Activated T-cell treated with anti-CD3 and anti-CD28 coated beads, Interleukin-2, amount 50 U/mL, for 72 hours (primary cell): ENCODE measurements at places on chromosomes 13 and 19. TPM values are rescaled to one million over a fixed set of nuclear protein-coding genes. Genes with fewer than 3 reads are reported as not detected.

DNA sequence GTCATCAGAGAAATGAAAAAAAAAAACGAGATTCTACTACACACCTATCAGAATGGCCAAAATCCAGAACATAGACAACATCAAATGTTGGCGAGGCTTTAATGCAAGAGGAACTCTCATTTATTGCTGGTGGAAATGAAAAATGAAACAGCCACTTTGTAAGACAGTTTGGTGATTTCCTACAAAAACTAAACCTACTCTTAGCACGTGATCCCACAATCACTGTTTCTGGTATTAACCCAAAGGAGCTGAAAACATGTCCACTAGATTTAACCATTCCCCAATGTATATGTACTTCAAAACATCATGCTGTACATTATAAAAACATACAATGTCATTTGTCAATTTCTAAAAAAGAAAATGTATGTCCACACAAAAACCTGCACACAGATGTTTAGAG lies 13.0 kb downstream of the MYCBP2 start:
- H3K36me3 ChIP-seq: no peaks in the 10 kb centered on the region
- no peak for DNase-seq
- H3K4me1 ChIP-seq: peaks cover 85% of the 10 kb centered on the region
- no peak overlapping the region for H3K27ac ChIP-seq
- no peaks in the 10 kb centered on the region for H3K27me3 ChIP-seq

The LHFPL6 gene
- 1.7 TPM for total RNA-seq

The CEACAM21 gene
- 38.4 TPM for total RNA-seq

GRCh38 chr13:28058866-28059613 lies 41.3 kb downstream of the FLT3 start:
- no peaks in the 10 kb centered on the region for H3K4me1 ChIP-seq
- peaks cover 23% of the 10 kb centered on the region for H3K27me3 ChIP-seq
- H3K27ac ChIP-seq: no peak overlapping the region
- DNase-seq: peak; percentile 61
- H3K36me3 ChIP-seq: no peaks in the 10 kb centered on the region

DNA sequence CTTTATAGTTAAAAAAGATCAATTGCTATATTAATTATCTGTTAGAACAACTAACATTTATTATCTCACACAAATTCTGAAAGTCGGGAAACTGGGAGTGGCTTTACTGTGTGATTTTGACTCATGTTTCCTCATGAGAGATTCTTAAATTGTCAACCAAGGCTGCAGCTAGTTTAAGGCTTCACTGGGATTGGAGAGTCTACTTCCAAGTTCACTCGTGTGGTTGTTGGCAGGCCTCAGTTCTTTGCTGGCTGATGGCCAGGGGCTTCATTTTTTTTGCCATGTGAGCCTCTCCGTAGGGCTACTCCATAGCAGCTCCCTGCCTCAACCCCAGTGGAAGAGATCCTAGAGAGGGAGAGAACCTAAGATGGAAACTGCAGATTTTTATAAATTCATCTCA lies 24.5 kb upstream of the LPAR6 start:
- no peak for DNase-seq
- no peak overlapping the region for H3K4me3 ChIP-seq
- no peaks in the 10 kb centered on the region for H3K36me3 ChIP-seq
- H3K27me3 ChIP-seq: no peaks in the 10 kb centered on the region
- H3K27ac ChIP-seq: no peak overlapping the region

DNA sequence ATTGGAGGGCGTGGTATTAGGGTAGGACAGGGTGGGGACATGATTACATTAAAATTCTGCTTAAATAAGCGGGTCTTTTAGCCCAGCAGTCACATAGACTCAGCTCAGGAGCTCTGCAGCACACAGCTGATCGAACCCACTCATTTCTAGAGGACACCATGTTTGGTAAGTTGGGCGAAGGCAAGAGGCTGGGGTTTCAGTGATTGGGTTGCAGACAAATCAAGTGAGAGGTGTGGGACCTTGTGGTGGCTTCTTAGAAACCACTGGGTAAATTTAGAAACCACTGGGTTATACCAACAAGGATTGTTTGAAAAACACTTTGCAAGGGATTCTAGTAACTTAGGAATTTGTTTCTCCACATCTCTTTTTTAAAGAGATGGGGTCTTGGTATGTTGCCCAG lies at the start of gene LEUTX:
Gene LEUTX, plus strand, starts transcription at position 92 of the 400 bp plus-strand sequence. Its CDS starts 67 bp downstream, at position 159.
- DNase-seq: peak; percentile 35
- H3K27me3 ChIP-seq: peaks cover 31% of the 10 kb centered on the region
- no peak within 1 kb of the TSS for H3K4me3 ChIP-seq
- no peak within 1 kb of the TSS for H3K27ac ChIP-seq

DNA sequence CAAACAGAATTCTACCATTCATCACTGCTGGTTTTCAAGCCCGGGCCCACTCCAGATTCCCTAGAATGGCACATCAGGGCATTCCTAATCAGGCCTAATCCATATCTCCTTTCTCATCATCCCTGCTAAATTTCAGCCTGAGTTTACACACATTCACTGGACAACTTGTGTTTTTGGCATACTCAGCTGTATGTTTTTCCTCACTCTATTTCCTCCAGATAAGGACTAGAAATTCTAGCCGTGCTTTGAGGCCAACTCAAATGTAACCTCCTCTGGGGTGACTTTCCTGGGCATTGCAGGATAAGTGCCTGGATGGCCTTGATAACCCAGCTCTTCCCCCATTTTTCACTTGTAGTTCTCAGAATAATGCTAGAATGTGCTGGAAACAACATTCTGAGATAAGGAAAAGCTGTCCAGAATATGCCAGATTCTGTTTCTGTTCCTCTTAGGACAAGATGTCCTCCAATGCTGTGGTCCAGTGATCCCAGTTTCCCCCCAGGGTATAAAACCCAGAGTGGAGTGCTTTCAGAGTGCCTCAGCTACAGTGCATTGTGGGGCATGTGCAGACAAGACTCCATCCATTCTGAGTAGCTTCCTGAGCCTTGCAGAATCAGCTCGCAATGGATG lies 66.9 kb upstream of the CLDN10 start:
- H3K36me3 ChIP-seq: peaks cover 1% of the 10 kb centered on the region
- no peak overlapping the region for H3K4me3 ChIP-seq
- H3K27ac ChIP-seq: no peak overlapping the region
- peaks cover 17% of the 10 kb centered on the region for H3K27me3 ChIP-seq
- H3K4me1 ChIP-seq: peaks cover under 1% of the 10 kb centered on the region
- no peak for DNase-seq

The CARM1 gene
- 85.0 TPM for total RNA-seq

DNA sequence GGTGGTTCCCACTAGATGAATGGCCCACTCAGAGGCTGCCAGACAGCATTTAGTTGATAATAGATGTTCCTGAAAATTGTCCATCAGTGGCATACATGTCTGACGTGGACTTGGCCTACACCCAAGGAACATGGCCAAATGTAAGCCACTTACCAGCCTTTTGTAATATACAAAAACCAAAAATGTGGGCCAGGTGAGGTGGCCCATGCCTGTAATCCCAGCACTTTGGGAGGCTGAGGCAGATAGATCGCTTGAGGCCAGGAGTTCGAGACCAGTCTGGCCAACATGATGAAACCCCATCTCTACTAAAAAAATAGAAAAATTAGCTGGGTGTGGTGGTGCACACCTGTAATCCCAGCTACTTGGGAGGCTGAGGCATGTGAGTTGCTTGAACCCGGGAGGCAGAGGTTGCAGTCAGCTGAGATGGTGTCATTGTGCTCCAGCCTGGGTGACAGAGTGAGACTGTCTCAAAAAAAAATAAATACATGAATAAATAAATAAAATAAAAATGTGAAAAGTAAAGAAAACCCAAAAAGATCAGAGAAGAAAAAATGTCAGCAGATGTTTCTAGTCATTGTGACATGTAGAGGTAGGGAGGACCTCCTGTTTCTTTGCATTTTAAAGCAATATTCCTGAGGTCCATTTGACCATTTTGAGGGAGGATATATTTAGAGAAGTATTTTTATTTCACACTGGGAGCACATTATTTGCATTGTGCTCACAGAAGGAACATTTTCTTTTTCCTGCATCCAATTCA lies 7.1 kb upstream of the WTIP start:
- H3K27ac ChIP-seq: peak overlapping the region; percentile 59
- peaks cover 2% of the 10 kb centered on the region for H3K36me3 ChIP-seq
- DNase-seq: no peak
- H3K27me3 ChIP-seq: peaks cover 8% of the 10 kb centered on the region
